LNCaP clone FGC (cell line): ENCODE measurements at places on chromosomes 6 and 20.

GRCh38 chr6:22057962-22058361 is 238.9 kb downstream of the PRL start:
- DNase-seq: no peak

DNA sequence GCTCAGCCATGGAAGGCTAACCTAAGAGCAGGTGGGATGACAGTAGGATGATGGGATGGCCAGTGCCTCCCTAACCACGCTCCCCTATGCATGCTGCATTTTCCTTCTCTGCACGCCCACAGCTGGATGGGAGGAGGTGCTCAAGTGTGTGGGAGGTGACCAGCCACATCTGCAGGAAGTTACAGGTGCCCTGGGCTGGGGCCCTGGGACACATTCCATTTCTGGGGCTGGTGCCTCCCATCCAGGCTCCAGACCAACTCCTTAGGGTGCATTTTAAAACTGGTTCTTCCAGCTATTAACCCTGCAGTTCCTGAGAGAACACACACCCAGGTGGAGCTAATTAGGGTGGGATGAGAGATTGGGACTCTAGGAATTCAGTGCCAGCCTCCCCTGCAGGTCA is 135.3 kb upstream of the ARMC2 start:
- peak; percentile 46 for DNase-seq

DNA sequence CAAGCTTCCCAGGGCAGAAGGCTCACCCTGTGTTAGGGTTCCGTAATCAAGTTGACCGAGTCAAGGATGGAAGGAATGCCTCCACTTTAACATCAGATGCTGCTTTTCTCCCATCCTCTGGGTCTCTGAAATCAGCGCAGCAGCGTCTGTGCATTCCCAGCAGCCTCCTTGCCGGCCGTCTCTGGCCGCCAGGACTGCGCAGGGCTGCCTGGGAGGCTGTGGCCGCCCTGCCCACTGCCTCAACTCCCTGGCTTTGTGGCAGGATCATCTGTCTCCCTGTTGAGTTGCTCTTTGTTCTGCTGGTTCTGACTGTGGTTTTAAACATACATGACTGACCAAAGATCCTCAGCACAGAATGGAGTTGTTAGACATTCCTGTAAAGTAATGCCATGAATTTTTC is 56.5 kb downstream of the DLL1 start:
- DNase-seq: no peak

DNA sequence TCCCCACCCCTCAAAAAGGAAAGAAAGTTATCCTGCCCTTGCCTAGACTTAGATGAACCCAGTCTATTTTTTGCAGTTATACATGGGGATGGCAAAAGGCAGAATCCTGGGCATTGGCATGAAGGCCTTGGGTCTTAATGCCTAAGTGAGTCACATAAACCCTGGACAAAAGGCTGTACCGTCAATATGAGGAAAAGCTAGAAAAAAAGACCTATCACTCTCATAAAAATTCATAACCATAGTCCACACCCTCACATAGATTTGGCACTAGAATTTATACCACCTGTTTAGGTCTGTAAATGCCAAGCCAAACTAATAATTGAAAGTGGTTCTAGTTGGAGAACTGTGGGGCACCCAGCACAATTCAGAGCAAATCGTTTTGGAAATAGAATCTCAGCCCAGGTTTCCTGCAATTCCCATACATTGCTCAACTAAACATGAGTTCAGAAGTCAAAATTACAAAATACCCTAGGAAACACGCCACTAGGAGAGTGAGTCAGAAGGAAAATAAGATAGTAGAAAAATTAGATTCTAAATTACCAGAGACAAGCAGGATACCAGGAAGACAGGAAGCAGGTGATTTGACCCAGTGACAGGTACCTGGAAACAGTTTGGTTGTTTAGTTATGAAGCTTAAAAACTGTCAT is 70.4 kb upstream of the FUCA2 start:
- no peak for DNase-seq

DNA sequence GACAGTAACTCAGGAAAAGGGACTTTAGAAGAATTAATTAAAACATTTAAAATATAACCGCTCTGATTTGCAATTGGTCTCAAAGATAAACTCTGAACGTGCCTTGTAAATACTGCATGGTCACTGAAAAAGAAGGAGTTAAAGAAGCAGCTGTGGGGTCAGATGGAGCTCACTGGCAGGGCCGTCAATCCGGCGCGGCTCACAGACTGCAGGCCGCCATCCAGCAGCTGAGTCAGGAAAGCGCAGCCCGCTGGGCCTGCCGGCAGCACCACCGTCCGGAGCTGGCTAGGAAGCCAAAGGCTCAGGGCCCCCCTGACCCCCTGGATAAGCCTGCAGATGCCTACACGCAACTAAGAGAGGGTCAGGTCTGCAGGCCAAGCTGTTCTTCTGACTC is 54.2 kb upstream of the FRMD1 start:
- no peak for DNase-seq

DNA sequence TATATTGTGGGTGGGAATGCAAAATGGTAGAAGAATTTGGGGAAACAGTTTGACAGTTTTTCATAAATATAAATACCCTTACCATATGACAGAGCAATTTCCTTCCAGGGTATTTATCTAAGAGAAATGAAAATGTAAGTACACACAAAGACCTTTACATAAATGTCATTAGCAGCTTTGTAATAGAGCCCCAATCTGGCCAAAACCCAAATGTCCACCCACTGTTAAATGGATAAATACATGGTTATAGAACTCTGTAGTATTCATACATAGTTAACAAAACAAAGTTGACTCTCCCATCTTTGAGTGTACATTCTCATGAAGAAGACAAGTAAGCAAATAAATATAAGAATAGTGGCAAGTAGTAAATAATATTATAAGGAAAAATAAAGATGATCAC is 514.8 kb upstream of the NOX3 start:
- no peak for DNase-seq

- no peak for DNase-seq
Measured at GRCh38 chr20:63342561-63343459, 18.3 kb downstream of the CHRNA4 start.

GRCh38 chr6:161327360-161327953 is 53.6 kb upstream of the AGPAT4 start:
- DNase-seq: no peak

GRCh38 chr6:45483021-45483420 is 105.3 kb upstream of the SUPT3H start:
- no peak for DNase-seq

GRCh38 chr20:3846378-3846739 is 275 bp upstream of the MAVS start:
- no peak for DNase-seq

DNA sequence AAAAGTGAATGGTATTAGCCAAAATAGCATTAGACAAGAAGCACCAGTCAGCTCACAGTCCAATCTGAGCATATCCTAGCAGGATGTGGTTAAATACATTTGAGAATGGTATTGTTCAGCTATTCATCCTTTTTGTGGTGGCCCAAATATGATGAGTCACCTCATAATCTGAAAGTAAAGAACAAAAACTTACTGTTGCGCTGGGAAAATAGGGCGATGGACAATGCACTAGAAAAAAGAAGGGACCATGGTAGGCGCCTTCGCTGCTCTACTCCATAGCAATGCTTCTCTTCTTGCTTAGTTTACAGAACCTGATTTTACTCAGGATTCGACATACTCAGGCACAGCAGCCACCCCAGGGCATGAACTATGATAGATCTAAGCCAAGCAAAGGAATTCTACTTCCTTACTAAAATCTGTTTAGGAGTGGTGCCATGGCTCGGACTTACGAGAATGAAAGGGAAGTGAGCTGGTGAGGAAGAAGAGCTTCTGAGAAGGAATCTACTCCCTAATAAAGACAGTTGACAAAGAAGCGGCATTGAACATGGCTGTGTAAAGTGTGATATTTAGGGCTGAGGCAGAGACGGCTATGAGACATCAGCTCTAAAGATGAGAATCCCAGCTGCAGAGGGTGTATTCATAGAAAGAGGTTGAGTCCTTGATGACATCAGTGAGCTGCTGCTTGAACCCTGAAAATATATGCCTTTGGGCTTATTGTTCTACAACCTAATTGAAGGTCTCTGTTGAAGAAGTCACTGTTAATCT is 16.6 kb upstream of the FBXO9 start:
- no peak for DNase-seq

DNA sequence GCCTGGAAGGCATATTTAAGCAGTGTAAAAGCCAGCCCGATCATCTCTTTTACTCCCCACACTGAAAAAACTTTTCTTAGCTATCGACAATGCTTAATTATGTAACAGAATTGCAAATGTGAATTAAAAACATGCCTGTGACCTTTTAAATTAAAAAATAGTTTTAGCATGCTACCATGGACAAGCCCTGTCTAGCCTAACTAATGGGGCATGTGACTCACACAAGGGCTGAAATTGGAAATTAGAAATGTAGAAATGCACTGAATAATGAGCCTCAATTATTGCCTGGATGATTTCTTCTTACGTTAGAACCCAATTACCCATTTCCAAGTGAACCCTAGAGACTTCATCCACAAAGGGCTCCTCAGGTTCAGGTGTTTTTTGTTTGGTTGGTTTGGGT is 82.7 kb downstream of the SIM1 start:
- DNase-seq: no peak

GRCh38 chr20:6515261-6515660 is 252.2 kb upstream of the BMP2 start:
- no peak for DNase-seq

GRCh38 chr6:127288705-127289104 is 22.0 kb downstream of the RNF146 start:
- no peak for DNase-seq

DNA sequence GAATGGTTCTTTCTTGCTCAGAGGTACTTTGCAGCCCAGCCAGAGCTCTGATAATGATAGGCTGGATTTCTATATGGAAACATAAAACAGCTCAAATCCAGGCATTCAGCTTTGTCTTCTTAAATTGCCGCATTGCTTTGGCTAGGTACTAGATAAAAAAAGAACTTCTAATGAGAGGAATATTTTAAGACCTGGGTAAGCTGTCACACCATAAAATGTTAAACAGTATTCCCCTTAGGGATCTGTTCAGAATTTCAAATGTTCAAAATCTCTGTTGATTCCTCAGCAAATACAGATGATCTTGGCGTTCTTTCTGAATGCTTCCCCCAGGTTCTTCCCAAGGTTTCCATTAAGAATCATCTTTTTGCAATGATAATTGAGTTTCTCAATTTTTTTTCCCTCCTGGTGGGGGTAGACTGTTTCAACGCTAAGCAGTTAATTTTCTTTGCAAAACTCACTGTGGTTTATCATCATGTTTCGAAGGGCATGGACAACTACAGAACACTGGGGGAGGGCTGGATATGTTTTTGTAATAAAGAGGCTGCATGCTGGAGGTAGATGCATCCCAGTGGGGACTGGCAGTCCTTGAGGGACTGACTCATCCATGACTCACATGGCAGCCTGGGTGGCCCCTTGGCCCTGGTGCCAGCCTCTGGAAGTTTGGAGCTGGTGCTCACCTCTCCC is 31.0 kb downstream of the TIAM2 start:
- no peak for DNase-seq

- DNase-seq: no peak
Measured at GRCh38 chr6:104187616-104188015, 672.1 kb downstream of the HACE1 start.

GRCh38 chr6:22756365-22756764 is 187.0 kb downstream of the HDGFL1 start:
- DNase-seq: no peak

DNA sequence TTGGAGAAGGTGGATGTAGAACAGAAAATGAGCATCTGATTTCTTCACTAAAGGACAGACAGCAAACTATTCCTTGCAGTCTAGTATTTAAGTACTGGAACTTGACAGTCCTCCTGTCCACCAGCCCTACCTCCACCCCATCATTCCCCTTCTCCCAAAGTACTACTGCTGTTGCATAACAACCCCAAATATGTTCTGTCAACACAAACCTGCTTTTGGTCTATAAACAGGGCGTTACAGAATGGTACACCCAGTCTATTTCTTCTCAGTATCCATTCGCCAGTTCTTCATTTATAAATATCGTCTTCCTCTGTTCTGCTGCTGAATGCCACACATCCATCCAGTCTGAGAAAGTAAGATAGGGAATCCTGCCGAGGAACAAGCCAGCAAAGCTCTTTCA is 27.7 kb upstream of the SLC22A1 start:
- DNase-seq: no peak

GRCh38 chr20:2421247-2421646 is 40.5 kb downstream of the TGM6 start:
- no peak for DNase-seq

GRCh38 chr20:44811150-44811685 is 872 bp upstream of the RIMS4 start:
- DNase-seq: no peak

DNA sequence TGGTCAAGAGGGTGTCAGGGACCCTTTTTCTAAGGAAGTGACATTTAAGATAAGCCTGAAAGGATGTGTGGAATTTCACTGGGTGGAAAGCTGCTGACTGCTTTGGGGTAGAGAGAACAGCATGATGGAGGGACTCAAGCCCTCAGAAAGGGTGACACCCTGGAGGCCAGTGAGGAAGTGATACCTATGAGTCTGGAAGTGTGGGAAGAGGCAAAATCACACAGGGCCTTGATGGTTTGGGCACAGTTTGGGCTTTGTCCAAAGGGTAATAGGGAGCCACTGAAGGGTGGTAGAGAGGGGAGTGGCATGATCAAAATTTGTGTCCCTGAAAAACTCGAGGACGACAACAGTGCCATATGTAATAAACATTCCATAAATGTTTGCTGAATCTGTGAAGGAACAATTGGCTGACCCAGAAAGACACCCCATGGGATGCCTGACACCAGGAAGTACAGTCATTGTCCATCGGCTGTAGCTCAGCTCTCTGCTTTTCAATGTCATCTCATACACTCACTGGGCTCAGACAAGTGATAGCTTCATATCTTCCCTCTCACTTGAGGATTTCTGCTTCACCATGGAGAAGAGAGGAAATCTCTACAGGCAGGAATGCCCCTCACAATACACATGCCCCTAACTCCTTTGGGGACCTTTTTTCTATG is 21.3 kb downstream of the CASS4 start:
- DNase-seq: no peak

DNA sequence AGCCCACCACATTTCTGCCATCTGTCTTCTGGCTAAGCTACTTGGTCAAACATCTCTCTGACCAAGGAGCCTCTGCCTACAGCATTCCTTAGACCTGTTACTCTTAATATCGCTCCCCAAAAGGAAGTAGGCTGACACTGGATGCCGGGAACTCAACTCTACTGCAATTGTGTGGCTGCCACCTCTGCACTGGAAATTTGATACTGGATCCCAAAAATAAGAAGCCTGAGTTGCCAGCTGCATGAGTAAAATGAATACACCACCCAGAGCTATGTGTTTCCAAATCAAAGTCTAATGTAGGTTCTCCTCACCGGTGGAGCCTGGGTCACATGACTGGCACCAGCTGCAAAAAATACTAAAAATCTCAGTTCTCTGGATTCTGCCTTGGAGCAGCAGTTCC is 36.9 kb downstream of the UNC5CL start:
- DNase-seq: no peak

- no peak for DNase-seq
Measured at GRCh38 chr6:170262489-170263088, 28.3 kb downstream of the DLL1 start.

GRCh38 chr6:11278207-11278559 is 45.7 kb upstream of the NEDD9 start:
- no peak for DNase-seq
